ENCODE measurements at places on chromosomes 4 and X. TPM values are rescaled to one million over a fixed set of nuclear protein-coding genes. Genes with fewer than 3 reads are reported as not detected.

GRCh38 chr4:24298911-24299310 lies 285.4 kb downstream of the DHX15 start:
- no peak for DNase-seq
- H3K4me1 ChIP-seq, result peaks cover 9% of the 10 kb centered on the region
- no peak overlapping the region for H3K4me3 ChIP-seq
- no peaks in the 10 kb centered on the region for H3K36me3 ChIP-seq
- no peak overlapping the region for H3K27ac ChIP-seq

GRCh38 chr4:86846921-86847320 lies 2.3 kb downstream of the SLC10A6 start:
- no peak overlapping the region for H3K4me3 ChIP-seq
- peaks cover 3% of the 10 kb centered on the region for H3K4me1 ChIP-seq
- H3K27ac ChIP-seq, result no peak overlapping the region
- DNase-seq, result no peak
- H3K36me3 ChIP-seq, result no peaks in the 10 kb centered on the region

Gene CRLF2
- not detected for total RNA-seq

DNA sequence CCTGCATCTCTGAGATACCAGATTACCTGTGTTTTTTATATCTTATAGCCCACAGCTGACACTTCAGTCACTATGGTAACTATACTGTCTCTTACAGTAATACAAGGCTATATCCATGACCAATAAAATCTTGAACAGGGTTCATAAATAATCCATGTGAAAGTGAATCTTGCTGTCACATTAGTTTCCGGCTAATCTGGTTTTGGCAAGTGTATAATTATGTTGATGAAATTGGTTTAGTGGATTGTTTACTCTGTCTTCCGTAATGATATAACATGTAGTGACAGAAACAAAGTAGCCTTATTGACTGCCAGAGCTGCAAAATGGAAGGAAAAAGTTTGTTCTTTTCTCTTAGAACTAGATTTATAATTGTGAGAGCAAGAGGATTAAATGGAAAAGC lies 686.6 kb upstream of the PABPC4L start:
- H3K4me1 ChIP-seq, result no peaks in the 10 kb centered on the region
- no peak for DNase-seq
- no peak overlapping the region for H3K27ac ChIP-seq
- no peaks in the 10 kb centered on the region for H3K36me3 ChIP-seq

Gene DAPP1
- not detected for total RNA-seq

DNA sequence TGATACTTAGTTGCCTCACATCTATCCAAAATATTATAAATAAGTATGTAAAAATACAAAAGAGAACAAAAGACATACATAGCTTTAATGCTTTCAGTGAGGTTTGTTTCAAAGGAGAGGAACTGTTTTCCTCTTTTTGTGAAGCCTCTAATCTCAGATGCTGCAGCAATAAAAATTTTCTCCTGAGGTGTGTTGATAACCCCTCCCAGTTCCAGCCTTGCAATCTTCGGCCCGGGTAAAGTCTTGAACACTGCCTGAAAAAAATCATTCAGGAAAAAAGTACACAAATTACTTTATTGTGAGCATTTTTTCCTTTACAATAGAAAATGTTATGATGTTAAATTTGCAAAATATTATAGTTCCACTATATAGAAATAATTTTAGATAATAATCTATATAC lies 8.8 kb downstream of the BBS7 start:
- no peaks in the 10 kb centered on the region for H3K27me3 ChIP-seq
- peaks cover 57% of the 10 kb centered on the region for H3K36me3 ChIP-seq
- H3K4me1 ChIP-seq, result no peaks in the 10 kb centered on the region
- H3K4me3 ChIP-seq, result no peak overlapping the region

Gene KIT
- 119 TPM for total RNA-seq

Gene IL13RA1
- total RNA-seq, result 27.8 TPM

DNA sequence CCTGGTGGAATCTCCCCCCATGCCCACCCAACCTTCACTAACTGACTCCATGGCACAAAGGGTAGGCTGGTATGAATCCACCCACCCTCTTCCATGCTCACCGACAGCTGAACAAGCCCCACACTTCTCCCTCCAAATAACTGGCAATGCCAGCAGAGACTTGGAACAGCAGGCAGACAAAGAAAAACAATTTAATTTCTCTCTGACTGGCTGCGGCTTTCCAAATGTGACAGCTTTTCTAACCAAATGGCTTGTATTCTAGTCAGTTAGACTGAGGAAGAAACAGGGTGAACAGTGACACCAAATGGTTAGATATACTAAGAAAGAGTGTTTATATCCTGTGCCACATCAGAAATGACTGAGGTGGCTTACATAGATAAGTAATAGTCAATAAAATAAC lies 199.3 kb upstream of the ADAMTS3 start:
- no peaks in the 10 kb centered on the region for H3K27me3 ChIP-seq
- DNase-seq, result no peak
- no peak overlapping the region for H3K4me3 ChIP-seq
- H3K36me3 ChIP-seq, result no peaks in the 10 kb centered on the region

DNA sequence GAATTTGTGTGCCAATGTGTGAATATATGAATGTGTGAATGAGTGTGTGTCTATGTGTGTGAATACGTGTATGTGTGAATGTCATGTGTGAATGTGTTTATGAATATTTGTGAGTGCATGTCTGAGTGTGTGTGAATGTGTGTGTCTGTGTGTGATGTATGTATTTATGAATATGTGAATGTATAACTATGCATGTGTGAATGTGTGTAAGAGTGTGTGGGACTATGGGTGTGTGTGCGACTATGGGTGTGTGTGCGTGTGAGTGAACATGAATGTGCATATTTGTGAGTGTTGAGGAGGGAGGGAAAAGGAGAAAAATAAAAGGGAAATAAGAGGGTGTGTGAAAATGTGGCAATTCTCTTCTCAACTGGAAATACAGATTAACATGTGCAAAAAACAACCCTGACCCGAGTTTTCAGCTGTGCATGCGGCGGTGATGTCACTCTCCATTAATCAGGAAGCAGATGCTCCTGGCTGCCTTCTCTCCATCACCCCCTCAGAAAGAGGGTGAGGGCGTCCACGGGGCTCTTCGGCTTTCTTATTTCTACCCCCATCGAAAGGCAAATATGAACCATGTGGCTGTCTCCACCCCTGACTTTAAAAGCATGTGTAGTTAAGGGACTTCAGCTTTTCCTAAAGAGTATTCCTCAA lies 219.8 kb downstream of the MAML3 start:
- H3K4me1 ChIP-seq, result peaks cover 12% of the 10 kb centered on the region
- peak overlapping the region; percentile 59 for H3K27ac ChIP-seq
- no peaks in the 10 kb centered on the region for H3K27me3 ChIP-seq
- no peak overlapping the region for H3K4me3 ChIP-seq

Gene ARHGEF6
- total RNA-seq, result 2.7 TPM

Gene OTC
- not detected for total RNA-seq

GRCh38 chr4:173167758-173168395 lies 734 bp upstream of the GALNT7 start:
- no peaks in the 10 kb centered on the region for H3K27me3 ChIP-seq
- peak; percentile 80 for DNase-seq
- H3K36me3 ChIP-seq, result no peaks in the 10 kb centered on the region
- H3K4me1 ChIP-seq, result no peaks in the 10 kb centered on the region
